NCI-H345 (cell line): ENCODE measurements at places on chromosomes 3 and 15.

DNA sequence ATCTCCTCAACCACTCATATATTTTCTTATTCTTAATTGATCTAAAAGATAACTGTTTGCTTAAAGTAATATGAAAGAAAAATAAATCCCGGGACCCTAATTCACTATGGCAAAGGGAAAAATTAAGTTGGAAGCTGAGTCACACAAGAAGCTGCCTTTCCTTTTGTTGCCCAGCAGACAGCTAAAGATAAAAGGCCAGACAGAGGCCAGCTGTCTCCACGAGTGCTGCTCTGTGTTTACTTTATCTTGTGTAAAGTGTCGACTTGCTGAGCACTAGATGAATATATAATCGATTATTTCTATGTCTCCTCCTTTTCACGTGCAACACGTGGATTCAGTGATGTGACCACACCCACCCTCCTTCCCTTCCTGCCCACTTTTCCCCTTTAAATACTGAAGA, 52.8 kb upstream of the NSMCE3 start:
- DNase-seq = peak; percentile 80

DNA sequence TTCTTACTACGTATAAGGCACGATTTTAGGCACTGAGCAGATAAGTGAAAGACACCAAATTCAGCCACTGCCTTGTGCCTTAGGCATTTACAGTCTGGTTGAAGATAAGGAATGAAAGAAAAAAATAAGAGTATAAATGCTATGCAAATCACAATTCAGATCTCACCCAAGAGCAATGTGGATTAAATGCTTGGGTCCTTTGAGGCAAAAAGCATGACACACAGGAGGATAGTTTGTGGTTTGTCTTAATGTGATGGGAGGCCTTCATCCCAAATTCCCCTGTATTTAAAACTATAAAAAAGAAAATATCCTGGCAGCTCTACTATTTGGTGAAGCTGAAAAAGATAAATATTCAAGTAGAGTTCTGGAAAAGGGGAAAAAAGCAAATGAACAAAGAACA, 79.8 kb downstream of the TGFBR2 start:
- no peak for DNase-seq

DNA sequence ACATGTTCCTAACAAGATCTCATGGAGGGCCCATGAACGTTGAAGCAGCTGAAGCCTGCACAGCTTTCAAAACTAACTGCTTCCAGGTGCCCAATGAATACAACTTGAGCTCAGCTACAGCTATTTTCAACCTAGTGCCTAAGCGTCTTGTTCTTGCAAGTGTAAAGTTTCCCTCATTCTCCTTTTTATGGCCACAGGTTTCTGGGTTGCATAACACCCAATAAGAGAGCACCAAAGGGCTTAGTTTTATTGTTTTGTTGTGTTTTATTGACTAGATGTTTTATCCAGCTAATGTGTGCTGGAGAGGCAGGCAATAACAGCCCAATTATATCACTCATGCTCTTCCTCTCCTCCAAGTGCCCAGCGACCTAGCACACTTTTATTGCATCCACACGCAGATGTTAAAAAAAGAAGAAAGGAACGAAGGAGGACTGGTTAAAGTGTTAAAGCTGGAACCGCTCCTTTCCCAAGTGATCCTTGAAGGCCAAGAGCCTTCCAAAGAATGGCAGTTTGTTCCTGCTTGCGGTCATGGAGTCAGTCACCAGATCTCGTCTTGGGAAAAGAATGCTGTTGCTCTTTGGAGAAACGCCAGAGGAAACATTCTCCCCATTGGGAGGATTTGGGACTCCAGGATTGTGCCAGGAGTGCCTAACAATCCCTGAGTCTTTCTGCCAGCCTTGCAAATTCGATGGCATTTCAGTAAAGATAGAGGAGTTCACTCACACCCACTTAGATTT, 156.9 kb downstream of the MEX3B start:
- no peak for DNase-seq

GRCh38 chr3:192409838-192410683, 317.3 kb downstream of the FGF12 start:
- peak; percentile 71 for DNase-seq

GRCh38 chr15:41917767-41918430, 24.0 kb upstream of the SPTBN5 start:
- no peak for DNase-seq

DNA sequence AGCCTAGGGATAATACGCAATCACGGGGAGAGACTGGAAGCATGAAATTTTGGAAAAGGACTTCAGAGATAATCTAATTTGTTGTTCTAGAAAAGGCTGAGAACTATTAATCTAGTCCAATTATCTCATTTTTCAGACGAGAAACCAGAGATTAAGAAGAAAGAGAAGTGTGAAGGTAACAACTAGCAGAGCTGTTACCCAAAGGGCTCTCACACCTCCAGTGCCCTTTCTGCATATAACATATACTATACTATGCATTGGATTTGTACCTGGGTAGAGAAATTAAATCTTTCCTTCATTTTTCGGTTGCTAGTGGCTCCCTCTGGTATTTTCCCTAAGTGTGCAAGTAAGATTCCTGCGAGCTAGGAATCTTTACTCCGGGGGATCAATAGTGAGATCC, 13.4 kb upstream of the TM4SF19 start:
- no peak for DNase-seq
